ENCODE measurements at places on chromosomes 4 and X.
A peak's percentile ranks its signal among the peaks of the same experiment; 100 is the strongest.

- DNase-seq = peak; percentile 64
These were observed 242.0 kb downstream of the BCOR start for GRCh38 chrX:39855748-39856129.

DNA sequence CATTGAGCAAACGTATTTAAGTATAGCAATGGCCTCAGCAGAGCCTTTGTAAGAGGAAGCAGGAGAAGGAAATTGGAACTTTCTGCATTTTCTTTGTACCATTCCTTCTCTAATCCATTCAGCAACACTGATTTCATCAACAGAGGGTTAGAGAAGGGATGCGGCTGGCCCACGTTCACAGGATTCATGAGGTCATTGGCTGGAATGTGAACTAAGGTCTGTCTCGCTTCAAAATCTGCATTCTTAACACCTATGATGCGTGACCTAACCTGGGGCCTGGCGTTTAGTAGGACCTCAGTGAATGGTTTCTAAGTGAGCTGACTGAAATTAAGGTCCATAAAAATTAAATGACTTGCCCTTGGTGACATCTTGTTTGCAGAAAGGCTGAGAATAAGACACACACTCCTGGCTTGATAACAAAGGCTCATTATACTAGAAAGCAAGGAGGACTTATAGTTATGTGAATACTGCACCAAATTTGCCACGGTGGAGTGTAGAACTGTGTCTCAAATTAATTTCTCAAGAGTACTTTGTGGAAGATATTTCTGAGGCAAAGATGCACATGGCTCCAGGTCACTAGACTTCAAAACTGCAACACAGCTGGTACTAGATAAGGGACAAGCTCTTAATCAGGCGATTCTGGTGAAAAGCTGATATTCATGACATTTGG is 25.4 kb downstream of the FGFBP1 start:
- DNase-seq = no peak

GRCh38 chr4:143606480-143606879 is 93.0 kb downstream of the SMARCA5 start:
- DNase-seq = no peak

GRCh38 chr4:82524570-82525152 is 37.1 kb downstream of the TMEM150C start:
- DNase-seq = no peak

GRCh38 chr4:72641611-72642010 is 72.6 kb upstream of the ADAMTS3 start:
- no peak for DNase-seq

DNA sequence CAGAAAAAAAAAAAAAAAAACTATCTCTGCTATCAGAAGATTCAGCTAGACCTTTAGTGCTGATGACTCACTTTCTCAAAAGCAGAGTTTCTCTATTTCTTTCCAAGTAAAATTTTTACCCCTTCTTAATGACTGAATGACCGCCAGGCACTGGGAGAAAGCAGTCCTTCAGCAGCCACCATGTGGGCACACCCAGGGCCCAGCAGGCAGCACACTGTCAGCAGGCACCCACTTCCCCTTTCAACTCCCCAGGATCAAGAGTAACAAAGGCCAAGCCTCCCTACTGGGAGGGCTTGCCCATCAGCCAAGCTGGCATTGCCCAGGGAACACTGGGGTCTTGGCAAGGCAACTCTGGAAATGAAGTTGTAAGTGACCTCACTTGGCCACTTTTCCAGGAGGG is 201.9 kb upstream of the MAMLD1 start:
- no peak for DNase-seq

GRCh38 chrX:150887906-150888465 is 10.5 kb downstream of the CD99L2 start:
- no peak for DNase-seq

DNA sequence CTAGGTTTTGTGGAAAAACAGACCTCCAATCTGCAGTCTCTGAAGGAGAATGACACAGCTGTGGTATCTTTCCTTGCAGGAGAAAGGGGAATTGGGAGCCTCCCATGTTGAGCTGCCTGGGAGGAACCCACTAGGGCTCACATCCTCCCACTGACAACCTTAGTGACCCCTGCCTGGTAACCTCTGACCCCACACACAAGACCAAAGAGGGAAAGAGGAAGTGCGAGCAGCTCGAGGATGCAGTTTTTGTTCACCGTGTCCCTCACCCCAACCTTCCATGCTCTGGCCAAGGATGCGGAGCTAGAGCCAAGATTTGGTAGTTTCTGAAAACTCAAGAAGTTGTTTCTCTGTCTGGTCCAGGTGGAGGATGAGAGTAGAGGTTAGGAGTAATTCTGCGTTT is 5.4 kb upstream of the ZXDA start:
- no peak for DNase-seq

- DNase-seq = no peak
These were observed 86.1 kb downstream of the ADRA2C start for GRCh38 chr4:3852309-3852708.
